ENCODE measurements at places on chromosomes 13 and 19. TPM values are rescaled to one million over a fixed set of nuclear protein-coding genes. Genes with fewer than 3 reads are reported as not detected.

NLRP9 gene
- not detected for total RNA-seq

PRODH2 gene
- total RNA-seq: not detected

DLL3 gene
- total RNA-seq: 0.96 TPM

LYPD3 gene
- 0.31 TPM for total RNA-seq

DNA sequence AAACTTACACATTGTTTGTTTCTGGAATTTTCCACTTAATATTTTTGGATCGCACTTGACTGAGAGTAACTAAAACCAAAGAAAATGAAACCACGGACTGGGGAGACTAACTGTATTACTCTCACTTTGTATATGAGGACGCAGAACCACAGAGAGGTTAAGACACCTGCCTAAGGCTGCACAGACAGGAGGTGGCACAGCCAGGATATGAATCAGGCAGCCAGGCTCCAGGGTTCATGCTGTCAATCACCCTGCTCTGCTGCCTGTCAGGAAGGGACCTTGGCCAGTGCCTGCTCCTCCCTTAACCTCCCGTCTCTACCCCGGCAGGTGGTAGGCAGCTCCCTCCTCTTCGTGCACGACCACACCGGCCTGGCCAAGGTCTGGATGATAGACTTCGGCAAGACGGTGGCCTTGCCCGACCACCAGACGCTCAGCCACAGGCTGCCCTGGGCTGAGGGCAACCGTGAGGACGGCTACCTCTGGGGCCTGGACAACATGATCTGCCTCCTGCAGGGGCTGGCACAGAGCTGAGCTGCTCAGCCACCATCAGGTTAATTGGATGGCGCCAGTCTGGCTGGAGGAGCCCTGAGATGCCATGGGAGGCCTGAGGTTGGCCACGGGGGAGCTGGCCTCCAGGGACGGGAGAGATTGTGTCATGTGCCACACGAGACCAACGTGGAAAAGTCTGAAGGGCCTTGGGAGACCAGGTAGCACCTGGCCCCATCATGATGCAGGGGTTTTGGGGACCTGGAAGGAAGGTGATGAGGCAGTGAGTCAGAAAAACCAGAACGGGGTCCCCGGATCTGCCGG is 11.0 kb downstream of the ACTMAP start:
- H3K4me3 ChIP-seq: no peak overlapping the region
- H3K36me3 ChIP-seq: peaks cover 2% of the 10 kb centered on the region
- H3K27ac ChIP-seq: no peak overlapping the region
- no peaks in the 10 kb centered on the region for H3K4me1 ChIP-seq

DNA sequence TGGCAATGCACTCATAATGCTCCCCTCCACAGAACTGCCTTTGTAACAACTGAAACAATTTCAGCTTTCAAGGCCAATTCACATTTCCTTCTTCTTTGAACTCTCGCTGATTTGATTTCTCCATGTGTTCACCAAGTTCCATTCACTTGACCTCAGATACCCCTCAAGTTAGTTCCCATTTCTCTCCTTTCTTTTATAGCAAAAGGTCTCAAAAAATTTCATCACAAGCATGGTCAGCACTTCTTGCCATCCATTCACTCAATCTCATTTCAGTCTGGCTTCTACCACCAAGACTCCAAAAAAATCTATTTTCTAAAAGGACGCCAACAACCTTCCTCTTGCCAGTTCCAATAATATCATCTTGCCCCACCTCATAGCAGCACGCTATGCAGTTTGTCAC is 135.7 kb downstream of the DIAPH3 start:
- no peaks in the 10 kb centered on the region for H3K27me3 ChIP-seq
- DNase-seq: no peak
- H3K4me1 ChIP-seq: no peaks in the 10 kb centered on the region

DNA sequence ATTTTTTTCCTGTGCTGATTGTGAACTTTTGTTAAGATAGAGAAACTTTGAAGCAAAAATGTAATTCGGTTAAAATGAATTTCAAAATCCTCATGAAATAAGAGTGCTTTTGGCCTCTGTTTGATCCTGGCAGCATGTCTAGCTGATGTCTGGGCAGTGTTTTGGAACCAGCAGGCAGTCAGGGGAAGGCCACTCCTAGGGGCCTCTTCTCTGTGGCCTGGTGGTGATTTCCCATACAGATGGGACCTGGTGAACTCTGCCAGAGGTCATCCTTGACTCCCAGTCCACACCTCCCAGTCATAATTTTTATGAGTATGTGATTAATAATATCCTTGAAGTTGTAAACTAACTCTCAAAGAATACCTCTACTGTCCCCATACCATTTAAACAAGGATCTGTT is 226.6 kb downstream of the PCCA start:
- peaks cover 45% of the 10 kb centered on the region for H3K36me3 ChIP-seq
- H3K27ac ChIP-seq: peak overlapping the region; percentile 46
- H3K4me3 ChIP-seq: no peak overlapping the region

DNA sequence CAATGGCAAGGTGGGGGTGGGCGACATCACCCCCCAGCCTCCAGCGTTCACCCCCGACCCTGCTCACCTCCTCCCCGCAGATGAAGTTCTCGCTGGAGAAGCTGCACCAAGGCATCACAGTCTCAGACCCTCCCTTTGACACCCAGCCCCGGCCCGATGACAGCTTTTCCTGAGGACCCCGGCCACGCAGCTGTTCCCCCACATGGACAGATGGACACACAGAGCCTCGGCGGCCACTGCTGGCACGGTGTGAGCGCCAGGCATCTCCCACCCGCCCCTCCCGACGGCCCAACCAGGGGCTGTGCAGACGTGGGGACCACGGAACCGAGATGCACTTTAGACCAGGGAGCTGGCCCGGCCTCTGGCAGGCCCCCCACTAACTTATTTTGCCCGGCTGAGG is 4.3 kb upstream of the SCN1B start:
- DNase-seq: no peak
- H3K4me1 ChIP-seq: no peaks in the 10 kb centered on the region
- H3K27me3 ChIP-seq: no peaks in the 10 kb centered on the region
- H3K36me3 ChIP-seq: peaks cover 43% of the 10 kb centered on the region

GRCh38 chr13:70023516-70023915 is 84.1 kb upstream of the ATXN8OS start:
- no peak for DNase-seq
- H3K27ac ChIP-seq: no peak overlapping the region
- no peaks in the 10 kb centered on the region for H3K4me1 ChIP-seq
- no peak overlapping the region for H3K4me3 ChIP-seq
- no peaks in the 10 kb centered on the region for H3K36me3 ChIP-seq

GRCh38 chr13:46595885-46596275 is 42.9 kb downstream of the LRCH1 start:
- H3K27me3 ChIP-seq: no peaks in the 10 kb centered on the region
- H3K36me3 ChIP-seq: no peaks in the 10 kb centered on the region
- H3K27ac ChIP-seq: peak overlapping the region; percentile 9
- DNase-seq: no peak
- H3K4me1 ChIP-seq: peaks cover 77% of the 10 kb centered on the region

DNA sequence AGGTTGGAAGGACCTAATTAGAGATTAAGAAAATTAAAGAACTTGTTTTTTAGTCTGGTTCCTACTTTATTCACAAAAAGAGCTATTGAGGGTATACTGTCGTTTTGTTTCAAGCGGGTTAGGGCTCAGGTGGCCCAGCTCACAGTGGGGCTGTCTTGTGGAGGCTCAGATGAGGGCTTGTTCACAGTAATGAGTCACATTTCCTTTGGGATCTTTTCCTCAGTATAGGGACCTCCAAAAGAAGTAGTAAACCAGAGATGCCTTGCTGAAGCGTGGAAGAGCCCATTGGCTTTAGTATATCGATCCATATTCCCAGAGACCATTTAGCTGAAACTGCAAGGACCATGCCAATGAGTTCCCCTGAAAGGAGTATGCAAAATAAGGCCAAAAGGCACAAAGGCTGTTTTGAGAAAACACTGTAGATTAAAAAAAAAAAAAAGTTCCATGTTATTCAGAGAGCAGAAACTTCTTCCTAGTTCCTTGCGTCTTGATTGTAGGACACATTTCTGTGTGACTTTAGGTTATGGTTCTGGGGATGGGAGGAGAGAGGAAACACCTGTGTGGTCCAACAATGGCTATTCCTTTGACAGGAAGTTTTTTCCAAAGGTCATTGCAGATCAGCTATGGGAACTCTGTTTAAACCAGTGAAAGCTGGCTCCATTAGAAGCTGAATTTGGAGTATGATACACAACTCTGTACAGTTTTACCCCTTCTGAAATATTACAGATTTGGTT is 32.8 kb upstream of the GPI start:
- H3K27me3 ChIP-seq: no peaks in the 10 kb centered on the region
- H3K4me1 ChIP-seq: peaks cover 9% of the 10 kb centered on the region
- no peak overlapping the region for H3K4me3 ChIP-seq
- no peak overlapping the region for H3K27ac ChIP-seq
- H3K36me3 ChIP-seq: peaks cover 11% of the 10 kb centered on the region

DNA sequence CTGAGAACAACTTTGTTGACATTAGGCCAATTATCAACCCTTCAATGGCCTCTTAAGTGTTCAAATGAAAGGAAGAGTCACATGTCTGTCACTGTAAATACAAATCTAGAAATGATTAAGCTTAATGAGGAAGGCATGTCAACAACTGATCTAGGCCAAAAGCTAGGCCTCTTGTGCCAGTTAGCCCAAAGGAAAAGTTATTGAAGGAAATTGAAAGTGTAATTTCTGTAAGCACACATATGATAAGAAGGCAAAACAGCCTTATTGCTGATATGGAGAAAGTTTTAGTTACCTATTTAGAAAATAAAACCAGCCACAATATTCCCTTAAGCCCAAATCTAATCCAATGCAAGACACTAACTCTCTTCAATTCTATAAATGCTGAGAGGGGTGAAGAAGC is 604.7 kb downstream of the SLITRK6 start:
- DNase-seq: no peak
- no peaks in the 10 kb centered on the region for H3K4me1 ChIP-seq
- no peak overlapping the region for H3K27ac ChIP-seq
